ENCODE measurements at places on chromosomes 16 and 17.

DNA sequence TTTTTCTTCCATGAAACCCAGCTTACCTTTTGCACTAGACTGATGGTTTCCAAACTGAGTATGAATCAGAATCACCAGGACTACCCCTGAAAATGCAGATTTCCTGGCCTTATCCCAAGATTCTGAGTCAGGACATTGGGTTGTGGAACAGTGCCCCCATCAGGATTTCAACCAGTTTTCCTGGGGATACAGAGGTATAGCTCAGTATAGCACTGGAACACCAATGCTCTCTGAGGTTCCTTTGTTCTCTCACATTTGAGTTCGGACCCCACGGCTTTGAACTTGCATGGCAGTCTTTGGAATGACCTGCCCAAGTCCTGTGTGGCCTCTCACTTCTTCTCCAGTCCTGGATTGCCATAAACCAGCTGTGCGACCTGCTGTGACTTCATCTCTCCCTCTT lies 12.8 kb upstream of the CCL8 start:
- peak; percentile 14 for DNase-seq

DNA sequence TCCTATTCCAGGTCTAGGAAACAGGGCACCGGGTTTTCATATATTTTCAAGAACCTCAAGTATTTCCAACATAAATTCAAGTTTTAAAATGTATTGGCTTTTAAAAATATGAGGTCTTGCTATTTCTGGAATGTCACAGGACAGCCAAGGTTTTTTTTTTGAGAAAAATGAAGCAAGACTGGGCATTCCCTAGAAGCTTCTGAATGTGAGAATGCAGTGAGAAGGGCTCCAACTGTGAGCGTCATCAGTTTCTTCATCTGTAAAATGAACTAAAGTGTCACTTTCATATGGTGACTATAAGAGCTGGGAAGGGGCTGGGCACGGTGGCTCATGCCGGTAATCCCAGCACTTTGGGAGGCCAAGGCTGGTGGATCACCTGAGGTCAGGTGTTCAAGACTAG lies 455.8 kb upstream of the MAF start:
- no peak for DNase-seq

DNA sequence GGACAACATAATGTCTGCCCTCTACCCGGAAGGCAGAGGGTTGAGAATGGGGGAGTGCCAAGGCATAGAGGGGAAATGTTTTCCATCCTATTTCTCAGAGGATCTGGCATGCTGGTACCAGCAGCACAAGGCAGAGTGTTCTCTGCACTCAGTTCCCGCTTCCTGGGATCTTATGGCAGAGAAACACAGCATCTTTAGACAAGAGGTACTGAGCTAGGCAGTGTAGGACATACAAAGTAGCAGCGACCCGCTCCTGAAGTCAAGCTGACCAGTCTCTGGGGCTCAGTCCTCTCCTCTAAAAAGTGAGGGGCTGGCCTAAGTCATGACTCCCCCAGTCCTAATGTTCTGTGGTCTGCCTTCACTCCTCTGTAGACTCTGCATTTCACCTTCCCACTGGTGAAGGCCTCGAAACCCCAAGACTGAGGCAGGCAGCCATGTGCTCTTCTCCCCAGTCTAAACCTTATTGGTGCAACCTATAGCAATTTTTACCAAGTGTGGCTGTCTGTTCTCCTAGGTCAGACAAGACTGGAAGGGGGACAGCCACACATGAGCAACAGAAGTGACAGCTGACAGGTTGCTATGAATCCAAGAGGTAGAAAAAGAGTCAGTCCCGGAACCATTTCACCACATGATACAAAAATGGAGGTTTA lies 11.3 kb upstream of the TSPOAP1 start:
- no peak for DNase-seq

GRCh38 chr16:80931801-80932707 lies 74.6 kb downstream of the CMC2 start:
- DNase-seq, result peak; percentile 67

DNA sequence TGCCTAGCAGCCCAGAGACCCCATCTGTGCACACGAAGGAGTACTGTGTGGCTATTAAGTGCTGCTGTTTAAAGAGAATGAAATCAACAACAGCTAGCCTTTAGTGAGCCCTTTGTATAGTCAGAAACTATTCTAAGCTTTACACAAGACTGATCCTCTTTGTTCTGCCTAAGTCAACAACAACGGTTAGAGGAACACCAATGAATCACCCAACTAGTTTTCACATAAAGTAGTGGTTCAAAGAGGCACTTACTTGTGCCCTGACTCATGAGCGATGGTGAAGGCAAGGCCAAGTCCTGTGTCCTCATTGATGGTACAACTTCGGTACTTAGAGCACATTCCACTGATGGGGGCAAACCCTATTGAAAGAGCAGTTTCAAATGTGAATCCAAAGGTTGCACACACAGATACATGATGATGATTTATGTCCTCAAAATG lies 75.8 kb downstream of the ADAMTS18 start:
- no peak for DNase-seq

Measured in ELF-1 (cell line).